ENCODE measurements at places on chromosomes 2 and 18. TPM values are rescaled to one million over a fixed set of nuclear protein-coding genes. Genes with fewer than 3 reads are reported as not detected.

DNA sequence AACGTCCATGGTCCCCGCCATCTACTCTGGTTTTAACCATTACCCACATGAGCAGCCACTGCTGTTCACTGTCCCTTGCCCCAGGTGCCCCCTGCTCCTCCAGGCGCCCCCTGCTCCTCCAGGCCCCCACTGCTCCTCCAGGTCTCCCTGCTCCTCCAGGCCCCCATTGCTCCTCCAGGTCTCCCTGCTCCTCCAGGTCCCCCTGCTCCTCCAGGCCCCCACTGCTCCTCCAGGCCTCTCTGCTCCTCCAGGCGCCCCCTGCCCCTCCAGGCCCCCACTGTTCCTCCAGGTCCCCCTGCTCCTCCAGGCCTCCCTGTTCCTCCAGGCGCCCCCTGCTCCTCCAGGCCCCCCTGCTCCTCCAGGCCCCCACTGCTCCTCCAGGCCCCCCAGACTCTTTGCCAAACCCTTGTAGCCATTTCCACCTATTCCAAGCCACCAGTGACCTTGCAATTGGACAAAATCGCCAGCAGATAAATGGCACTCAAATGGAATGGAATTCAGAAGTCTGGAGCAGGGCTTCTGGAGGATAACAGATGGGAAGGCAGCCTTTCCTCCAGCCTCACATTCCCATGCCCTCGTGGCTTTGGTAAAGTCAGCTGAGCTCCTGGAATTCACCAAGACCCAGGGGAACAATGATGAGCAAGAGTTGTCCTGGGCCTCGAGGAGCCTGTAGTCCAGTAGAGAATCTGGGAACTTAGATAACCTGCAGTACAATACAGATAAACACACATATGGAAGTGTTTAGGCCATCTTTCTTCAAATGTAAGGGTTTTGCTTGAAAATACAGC is 13.3 kb upstream of the RPL31 start:
- DNase-seq = no peak

The VWA3B gene
- not detected for total RNA-seq

The PLCL1 gene
- total RNA-seq = 0.22 TPM

The CCDC121 gene
- 0.60 TPM for total RNA-seq

The SLC5A7 gene
- not detected for total RNA-seq

DNA sequence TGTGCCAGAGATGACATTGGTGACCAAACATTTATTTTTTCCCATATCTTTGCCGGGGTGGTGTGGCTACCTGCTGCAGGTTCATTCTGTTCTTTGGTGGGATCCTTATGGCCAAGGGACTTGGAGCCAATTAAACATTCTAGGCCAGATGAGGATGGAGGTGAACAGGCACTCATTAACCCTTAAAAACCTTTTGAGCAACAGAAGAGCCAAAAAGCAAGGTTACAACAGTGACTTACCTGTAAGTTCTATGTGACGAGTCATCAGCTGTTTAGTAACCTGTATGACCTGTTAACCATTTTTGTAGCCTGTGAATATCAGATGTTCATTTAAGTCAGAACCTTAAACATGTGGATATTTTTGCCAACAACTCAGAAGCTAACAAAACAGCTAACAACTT is 105.6 kb downstream of the XRCC5 start:
- no peak for DNase-seq

DNA sequence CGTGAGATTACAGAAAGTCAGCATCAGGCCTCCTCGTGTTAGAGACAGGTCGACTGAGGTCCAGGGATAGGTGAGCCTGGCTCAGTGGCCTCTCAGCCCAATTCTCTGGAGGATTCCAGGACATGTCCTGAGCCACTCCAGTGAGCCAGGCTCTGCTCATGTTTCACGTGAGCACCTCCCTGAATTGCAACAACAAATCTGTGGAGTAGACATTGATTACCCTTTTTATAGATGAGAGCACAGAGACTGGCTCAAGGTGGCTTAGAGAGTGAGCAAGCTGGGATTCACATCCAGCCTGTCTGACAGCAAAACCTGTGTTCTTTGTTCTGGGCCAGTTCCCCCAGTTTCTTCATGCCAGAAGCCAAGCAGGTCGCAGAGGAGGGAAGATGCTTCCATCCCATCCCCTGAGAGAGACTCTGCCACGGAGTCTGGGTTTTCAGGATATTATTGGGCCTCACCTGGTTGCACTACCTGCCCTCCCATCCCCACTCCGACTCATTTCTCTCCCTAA is 46.4 kb downstream of the HS1BP3 start:
- DNase-seq = no peak

The PLCD4 gene
- total RNA-seq = not detected

The CYP1B1 gene
- 23.5 TPM for total RNA-seq

DNA sequence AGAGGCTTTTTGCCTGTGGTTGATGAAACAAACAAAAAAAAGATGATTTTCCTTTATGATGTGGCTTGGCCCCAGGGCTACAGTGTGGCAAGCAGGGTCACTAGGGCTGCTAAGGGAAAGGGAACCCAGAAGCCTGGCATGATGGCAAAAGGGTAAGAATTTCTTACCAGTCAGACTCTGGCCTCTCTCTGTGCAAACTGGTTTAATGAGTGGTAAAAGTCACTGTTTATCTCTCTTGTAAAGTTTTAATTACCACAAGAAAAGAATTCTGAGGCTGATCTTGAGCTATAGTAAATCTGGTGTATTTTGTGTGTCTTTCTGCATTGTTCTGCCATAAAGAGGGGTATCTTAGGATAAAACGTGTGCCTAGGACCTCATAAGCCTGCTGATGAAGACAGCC is 275.4 kb downstream of the STK39 start:
- DNase-seq = no peak

The DNAJB2 gene
- total RNA-seq = 43.8 TPM

The IL36G gene
- total RNA-seq = not detected

The ACADL gene
- not detected for total RNA-seq

DNA sequence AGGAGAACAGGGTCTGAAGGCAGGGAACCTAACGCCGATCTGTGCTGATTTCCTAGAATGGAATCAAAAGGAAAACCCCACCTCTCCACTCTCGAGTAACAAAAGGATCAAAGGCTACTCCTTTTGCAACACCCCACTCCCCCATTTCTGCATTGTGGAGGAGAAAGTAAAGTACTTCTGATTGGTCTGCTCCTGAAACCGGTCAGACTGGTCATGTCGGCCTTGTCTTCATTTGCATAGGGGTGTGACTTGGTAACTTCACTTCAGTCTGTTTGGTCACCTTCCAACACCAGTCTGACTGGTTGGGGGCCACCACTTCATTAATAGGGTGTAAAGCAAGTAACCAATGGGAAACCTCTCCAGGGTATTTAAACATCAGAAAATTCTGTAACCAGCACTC is 771.9 kb downstream of the ERBB4 start:
- DNase-seq = no peak

- DNase-seq = no peak
Observed at GRCh38 chr18:54947091-54947490, 12.2 kb downstream of the CCDC68 start.

The NDC80 gene
- total RNA-seq = 89.7 TPM

- DNase-seq = no peak
Observed at GRCh38 chr2:23484767-23485166, 99.8 kb downstream of the KLHL29 start.

GRCh38 chr2:239666855-239667376 is 266.1 kb upstream of the HDAC4 start:
- no peak for DNase-seq

GRCh38 chr2:202932425-202933138 is 20.5 kb downstream of the CARF start:
- no peak for DNase-seq

GRCh38 chr2:207241198-207241597 is 75.5 kb upstream of the KLF7 start:
- peak; percentile 42 for DNase-seq

DNA sequence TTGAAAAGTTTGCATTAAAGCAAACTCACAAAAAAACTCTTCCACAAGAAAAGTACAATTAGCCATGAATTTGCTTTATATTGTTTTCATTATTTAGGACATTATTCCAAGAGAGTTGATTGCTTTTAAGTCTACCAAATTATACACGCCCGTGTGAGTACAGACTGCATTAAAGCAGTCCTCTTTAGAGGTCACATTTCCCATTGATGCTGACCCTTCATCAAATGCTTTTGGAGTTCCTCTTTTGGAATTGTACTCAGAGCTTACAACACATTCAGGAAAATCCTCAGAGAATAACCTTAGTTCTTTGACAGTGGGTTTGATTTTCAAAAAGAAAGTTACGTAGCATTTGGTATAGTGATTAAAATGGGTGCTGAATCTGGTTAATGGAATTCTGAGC is 256.1 kb downstream of the CDH2 start:
- DNase-seq = no peak

DNA sequence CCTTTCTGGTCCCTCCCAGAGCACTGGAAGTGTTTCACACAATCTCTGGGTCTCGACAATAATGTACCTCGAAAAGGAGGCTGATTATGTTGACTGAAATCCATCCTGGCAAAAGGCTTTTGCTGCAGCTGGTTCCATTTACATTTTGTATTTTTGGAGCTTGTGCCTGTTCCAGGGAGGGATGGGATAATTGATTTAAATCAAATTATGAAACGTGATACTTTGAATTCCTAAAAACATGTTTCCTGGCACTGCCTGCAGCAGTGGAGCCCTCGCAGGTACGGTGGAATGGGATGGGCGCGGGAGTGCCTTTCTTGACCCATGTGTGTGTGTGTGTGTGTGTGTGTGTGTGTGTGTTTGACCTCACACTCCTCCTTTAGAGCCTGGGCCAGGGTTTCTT is 455.5 kb upstream of the MEIS1 start:
- DNase-seq = no peak

DNA sequence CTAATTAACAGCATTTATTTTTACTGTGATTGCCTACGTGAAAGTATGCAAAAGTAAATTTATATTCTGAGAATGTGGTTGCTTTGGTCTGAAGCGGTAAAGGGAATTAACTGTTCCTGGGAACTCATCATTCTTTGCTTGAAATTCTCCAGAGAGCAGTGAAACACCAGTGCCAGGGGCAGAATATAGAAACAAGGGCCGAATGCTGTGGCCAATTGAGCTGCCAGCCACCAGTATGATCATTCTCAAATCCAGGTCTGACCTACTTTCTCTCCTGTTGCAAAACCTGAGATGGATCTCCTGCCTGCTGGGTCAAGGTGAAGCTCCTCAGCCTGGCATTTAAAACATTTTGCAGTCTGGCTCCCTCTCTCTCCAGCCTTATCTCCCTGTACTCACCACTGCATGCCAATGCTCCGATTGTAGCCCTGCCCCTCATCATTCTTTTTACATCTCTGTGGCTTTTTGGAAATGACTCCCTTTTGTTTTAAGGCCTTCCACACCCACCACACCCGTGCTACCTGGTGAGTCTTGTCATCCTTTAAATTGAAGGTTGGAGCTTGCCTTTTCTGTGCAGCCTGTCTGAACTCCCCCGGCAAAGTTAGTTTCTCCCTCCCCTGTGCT is 94.5 kb upstream of the TMEM178A start:
- DNase-seq = no peak

The MTIF2 gene
- total RNA-seq = 63.9 TPM

The PIEZO2 gene
- total RNA-seq = not detected

- DNase-seq = peak; percentile 49
Observed at GRCh38 chr2:205947621-205948495, 138.1 kb downstream of the INO80D start.

DNA sequence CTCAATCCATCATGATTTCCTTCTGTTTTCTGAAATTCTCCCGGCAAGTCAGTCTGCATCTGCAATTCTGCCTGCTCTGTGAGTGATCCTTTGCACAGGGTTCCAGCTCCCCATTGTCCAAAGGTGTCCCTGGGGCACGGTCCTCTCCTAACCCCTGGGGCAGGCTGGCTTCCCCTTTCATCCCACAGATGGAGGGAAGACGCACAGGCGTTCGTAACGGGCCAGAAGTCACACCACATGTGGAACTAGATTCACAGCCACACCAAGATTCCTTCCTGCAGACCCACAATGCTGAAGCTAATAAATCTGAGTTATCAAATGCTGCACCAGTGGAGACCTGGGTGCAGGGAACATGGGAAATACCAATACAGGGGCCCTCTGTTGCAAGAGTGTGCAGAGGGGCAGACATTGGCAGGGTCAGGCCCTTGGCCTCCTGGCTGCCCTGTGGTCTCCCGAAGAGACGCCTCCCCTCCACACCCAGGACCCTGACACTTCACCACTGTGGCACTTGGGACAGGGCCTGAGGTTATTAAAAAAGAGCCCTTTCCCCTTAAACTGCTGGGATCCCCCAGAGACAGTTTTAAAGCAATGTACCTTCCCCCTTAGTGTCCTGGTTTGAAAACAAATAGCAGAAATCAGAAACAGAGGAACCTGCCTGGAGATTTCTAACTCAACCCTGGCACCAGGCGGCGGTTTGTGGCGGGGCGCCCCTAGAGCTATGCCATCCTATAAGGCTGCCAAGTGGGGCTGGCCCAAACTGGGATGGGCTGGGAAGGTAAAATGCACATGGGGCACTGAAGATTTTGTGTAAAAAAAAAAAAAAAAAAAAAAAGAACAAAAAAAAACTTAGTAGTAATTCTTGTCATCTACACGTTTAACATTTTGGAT is 15.4 kb downstream of the ZNF516 start:
- DNase-seq = no peak

DNA sequence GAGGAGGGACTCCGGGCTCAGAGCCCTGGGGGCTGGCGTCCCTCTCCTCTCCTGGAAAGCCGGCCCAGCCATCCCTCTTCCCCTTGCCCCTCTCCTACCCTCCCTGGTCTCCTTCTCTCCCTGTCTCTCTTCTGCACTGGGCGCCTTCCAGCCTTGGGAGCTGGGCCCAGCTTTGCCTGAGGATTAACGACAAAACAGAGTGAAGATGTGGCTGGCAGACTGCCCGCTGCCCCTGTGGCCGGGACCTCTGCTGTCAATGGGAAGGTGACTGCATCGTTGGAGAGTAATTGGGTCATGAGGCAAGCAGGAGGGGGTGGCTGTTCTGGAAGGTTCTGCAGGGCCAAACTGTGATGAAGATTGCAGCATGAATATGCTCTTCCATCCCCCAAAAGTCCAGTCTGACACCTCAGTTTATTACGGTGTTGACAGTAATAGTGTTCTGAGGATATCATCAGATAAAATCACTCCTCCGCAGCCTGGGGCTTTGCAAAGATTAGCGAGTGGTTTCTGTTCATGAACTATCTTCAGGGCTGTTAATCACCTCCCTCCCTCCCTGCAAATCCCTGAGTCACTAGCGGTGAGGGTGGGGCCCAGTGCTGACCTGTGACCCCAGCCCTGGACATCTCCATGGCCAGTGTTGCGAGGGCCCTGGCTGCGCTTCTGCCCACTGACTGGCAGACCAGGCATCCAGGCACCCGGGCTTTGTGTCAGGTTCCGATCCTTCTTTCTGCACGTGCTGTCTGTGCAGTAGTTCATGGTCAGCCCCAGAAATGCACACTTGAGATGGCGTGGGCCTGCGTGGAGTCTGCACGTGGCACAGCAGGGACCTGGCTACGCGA is 23.0 kb downstream of the RTP5 start:
- DNase-seq = no peak

The CCDC141 gene
- 5.6 TPM for total RNA-seq

The IMPACT gene
- 26.4 TPM for total RNA-seq

The SERPINB3 gene
- not detected for total RNA-seq

The PTPRM gene
- 0.22 TPM for total RNA-seq

Data from activated naive CD8-positive, alpha-beta T cell treated with anti-CD3 and anti-CD28 coated beads for 36 hours (primary cell).